ENCODE measurements at places on chromosomes 2 and 18. TPM values are rescaled to one million over a fixed set of nuclear protein-coding genes. Genes with fewer than 3 reads are reported as not detected.

UGT1A6 gene
- total RNA-seq, result not detected

GRCh38 chr2:9102861-9103662 is 99.6 kb upstream of the MBOAT2 start:
- no peaks in the 10 kb centered on the region for H3K36me3 ChIP-seq
- DNase-seq, result no peak
- no peak overlapping the region for H3K4me3 ChIP-seq
- no peaks in the 10 kb centered on the region for H3K27me3 ChIP-seq
- H3K4me1 ChIP-seq, result peaks cover 14% of the 10 kb centered on the region

DNA sequence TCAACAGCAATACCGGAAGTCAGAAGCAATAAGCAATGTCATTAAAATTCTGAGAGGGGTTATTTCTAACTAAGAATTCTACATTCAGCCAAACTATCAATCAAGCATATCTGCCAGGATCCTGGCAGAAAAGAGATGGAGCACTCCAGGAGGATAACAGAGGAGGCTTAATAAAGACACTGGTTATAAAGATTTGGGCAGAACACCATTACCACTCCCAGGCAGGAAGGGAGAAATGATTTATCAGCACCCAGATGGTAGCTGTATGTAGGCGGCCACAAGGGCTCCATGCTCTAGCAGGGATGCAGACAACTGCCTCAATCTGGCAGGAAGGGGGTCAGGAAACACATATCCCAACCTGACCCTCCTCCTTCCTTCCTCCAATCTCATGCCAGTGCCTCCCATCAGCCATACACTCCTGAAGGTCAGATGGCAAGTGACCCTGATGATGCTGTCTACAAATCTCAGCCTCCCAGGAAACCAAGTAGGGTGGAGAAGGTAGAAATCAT is 20.5 kb upstream of the TNFAIP6 start:
- H3K4me3 ChIP-seq, result no peak overlapping the region
- DNase-seq, result no peak
- H3K27me3 ChIP-seq, result no peaks in the 10 kb centered on the region
- H3K4me1 ChIP-seq, result peaks cover 13% of the 10 kb centered on the region

DNA sequence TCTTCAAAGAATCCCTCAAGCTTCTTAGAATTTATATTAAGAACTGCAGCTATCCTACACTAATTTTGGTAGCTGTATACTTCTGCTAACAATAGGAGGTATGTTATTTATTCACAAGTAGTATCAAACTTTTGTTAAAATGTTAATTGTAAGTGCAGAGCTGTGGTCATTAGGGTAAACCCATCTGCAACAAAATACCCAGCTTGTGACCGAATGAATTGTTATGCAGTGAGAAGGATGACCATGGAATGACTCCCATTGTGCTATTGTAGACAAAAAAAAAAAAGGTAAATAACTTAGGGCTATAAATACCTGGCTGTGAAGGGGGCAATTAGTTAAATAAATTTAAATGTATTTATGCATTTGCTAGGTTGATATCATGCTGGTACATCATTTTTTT is 186.1 kb downstream of the ADCYAP1 start:
- no peak for DNase-seq
- H3K4me3 ChIP-seq, result no peak overlapping the region

DNA sequence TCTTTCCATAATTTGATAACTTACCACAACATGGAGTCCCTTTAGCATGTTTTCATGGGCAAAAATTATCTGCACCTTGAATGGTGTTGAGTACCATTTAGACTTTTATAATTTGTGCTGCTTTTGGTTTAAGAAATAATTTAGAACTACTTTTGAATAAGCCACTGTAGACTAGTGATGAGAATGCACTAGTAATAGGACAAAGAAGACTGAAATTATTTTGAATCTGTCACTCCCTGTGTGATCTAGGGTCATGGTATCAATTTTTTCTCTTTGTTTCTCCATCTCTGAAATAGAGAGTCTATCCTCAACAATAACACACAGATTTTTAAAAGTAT is 37.7 kb downstream of the EFEMP1 start:
- peaks cover 52% of the 10 kb centered on the region for H3K4me1 ChIP-seq
- H3K27me3 ChIP-seq, result no peaks in the 10 kb centered on the region
- no peak overlapping the region for H3K4me3 ChIP-seq
- DNase-seq, result no peak

GRCh38 chr18:62897153-62897552 is 181.8 kb downstream of the PHLPP1 start:
- H3K27ac ChIP-seq, result peak overlapping the region; percentile 8
- no peaks in the 10 kb centered on the region for H3K27me3 ChIP-seq
- no peak overlapping the region for H3K4me3 ChIP-seq
- DNase-seq, result no peak
- H3K4me1 ChIP-seq, result peaks cover 24% of the 10 kb centered on the region

DNA sequence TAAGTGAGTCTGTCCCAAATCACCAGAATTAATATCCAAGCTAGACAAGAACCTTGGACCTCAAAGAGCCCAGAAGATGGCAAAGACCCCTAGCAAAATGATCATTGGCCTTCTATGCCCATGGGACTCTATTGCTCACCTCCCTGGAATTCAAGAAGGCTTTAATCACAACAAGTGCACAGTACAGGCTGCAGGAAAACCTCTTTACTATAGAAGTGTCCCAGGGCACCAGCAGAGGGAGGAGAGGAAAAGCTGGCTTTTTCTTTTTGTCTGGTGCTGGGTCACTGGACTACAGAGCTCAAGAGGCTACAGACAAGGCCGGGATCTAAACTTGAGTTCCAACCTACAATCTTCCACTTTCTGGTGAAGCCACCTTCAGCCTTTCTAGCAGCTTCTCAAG is 88.3 kb upstream of the PPP1CB start:
- no peaks in the 10 kb centered on the region for H3K27me3 ChIP-seq
- DNase-seq, result no peak
- no peak overlapping the region for H3K27ac ChIP-seq
- no peak overlapping the region for H3K4me3 ChIP-seq
- H3K36me3 ChIP-seq, result no peaks in the 10 kb centered on the region

ACADL gene
- not detected for total RNA-seq

DNA sequence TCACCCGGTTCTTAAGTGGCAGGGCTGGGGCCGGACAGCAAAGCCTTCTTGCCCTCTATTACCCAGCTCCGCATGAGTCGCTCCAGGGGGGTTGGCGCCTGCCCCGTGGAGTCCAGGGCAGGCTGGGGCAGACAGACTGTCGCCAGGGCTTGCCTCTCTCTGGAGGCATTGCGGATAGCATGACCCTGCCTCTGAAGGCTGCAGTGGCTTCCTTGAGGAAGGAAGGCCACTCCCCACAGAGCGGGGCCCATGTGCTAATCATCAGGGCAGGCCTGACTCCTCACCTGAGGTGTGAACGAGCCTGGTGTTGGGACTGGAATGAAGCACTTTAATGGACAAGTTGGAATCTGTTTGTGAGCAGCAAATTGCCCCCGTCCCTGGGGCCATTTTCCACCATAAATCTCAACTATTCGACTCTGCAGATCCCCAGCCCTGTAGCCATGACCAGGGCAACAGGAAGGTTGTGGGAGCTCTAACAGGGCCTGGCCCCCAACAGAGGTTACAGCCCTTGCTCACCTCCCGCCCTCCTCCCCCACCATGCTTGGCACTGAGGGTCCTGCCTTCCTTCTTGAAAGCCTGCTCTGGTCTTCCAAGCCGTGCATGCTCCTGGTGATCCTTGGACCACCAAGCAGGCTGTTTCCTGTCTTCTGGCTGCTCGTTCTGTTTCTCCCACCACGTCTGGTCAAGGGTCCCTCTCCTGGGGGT is 144.9 kb upstream of the HAAO start:
- H3K36me3 ChIP-seq, result no peaks in the 10 kb centered on the region
- H3K4me3 ChIP-seq, result no peak overlapping the region
- no peaks in the 10 kb centered on the region for H3K27me3 ChIP-seq
- DNase-seq, result peak; percentile 63

CDH7 gene
- total RNA-seq, result not detected

- H3K27me3 ChIP-seq, result peaks cover 50% of the 10 kb centered on the region
- DNase-seq, result no peak
- 0 out of 2 replicates have a peak, but pooled peaks cover 5% of the 10 kb centered on the region for H3K4me1 ChIP-seq
- no peaks in the 10 kb centered on the region for H3K36me3 ChIP-seq
- no peak overlapping the region for H3K4me3 ChIP-seq
Measured at GRCh38 chr18:34491719-34492118, 218.4 kb upstream of the DTNA start.

DNA sequence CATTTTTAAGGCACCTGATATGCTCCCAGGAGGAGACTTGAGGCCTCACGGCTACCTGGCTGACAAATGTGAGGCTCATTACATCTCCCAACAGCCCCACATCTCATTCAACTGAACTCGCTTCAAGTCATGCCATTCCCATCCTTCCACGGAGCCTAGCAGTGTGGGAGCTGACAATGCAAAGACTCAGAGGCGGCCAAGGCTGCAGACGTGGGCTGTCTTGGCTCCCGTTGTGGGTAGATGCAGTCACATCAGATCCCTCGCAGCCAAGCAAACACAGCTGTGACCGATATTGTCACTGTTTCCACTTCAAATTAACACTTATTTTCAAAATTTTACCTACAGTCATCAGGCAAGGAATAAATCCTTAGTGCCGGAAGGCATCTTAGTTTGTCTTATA is 64.0 kb upstream of the TRIB2 start:
- no peak overlapping the region for H3K4me3 ChIP-seq
- no peak overlapping the region for H3K27ac ChIP-seq
- no peaks in the 10 kb centered on the region for H3K27me3 ChIP-seq
- DNase-seq, result no peak

COLEC11 gene
- total RNA-seq, result not detected

GRCh38 chr2:219567131-219567530 is 4.2 kb downstream of the OBSL1 start:
- no peak overlapping the region for H3K4me3 ChIP-seq
- no peak for DNase-seq
- no peaks in the 10 kb centered on the region for H3K27me3 ChIP-seq
- H3K36me3 ChIP-seq, result peaks cover 44% of the 10 kb centered on the region
- H3K4me1 ChIP-seq, result peaks cover 18% of the 10 kb centered on the region
- no peak overlapping the region for H3K27ac ChIP-seq

DNA sequence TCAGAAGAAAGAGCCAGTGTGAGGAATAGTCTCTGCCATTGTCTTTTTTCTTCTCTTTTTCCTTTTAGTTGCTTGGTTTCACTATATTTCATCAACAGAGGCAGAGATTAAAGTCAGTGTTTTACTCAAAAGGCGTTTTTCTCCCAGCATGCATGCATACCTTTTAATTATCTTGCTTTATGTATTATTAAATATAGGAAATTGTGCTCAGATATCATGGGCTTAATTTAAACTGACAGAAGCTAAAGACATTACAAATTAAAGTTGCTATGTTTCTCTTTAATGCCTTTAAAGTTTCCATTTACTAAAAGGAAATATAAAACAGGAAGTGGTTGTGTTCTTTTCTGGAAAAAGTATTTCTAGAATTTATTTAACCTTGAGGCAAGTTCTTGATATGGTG is 223.3 kb upstream of the ATP5MC3 start:
- no peak for DNase-seq
- no peaks in the 10 kb centered on the region for H3K27me3 ChIP-seq
- H3K4me1 ChIP-seq, result no peaks in the 10 kb centered on the region

GRCh38 chr2:102050854-102051391 is 59.2 kb downstream of the IL1R2 start:
- DNase-seq, result no peak
- no peaks in the 10 kb centered on the region for H3K27me3 ChIP-seq

CNTNAP5 gene
- not detected for total RNA-seq

- no peak for DNase-seq
- peaks cover 19% of the 10 kb centered on the region for H3K4me1 ChIP-seq
- H3K36me3 ChIP-seq, result peaks cover 79% of the 10 kb centered on the region
- H3K4me3 ChIP-seq, result no peak overlapping the region
- no peaks in the 10 kb centered on the region for H3K27me3 ChIP-seq
Measured at GRCh38 chr18:3273042-3273441, 11.1 kb downstream of the MYL12B start.

UGT1A5 gene
- not detected for total RNA-seq

GRCh38 chr18:3323900-3324299 is 62.0 kb downstream of the MYL12B start:
- H3K4me3 ChIP-seq, result no peak overlapping the region
- no peaks in the 10 kb centered on the region for H3K27me3 ChIP-seq
- no peak for DNase-seq
- peaks cover 9% of the 10 kb centered on the region for H3K4me1 ChIP-seq
- H3K36me3 ChIP-seq, result no peaks in the 10 kb centered on the region

GRCh38 chr2:134727385-134727784 is 8.6 kb upstream of the TMEM163 start:
- H3K4me1 ChIP-seq, result no peaks in the 10 kb centered on the region
- H3K36me3 ChIP-seq, result no peaks in the 10 kb centered on the region
- DNase-seq, result no peak
- no peak overlapping the region for H3K27ac ChIP-seq
- no peak overlapping the region for H3K4me3 ChIP-seq

GYPC gene
- not detected for total RNA-seq

DNA sequence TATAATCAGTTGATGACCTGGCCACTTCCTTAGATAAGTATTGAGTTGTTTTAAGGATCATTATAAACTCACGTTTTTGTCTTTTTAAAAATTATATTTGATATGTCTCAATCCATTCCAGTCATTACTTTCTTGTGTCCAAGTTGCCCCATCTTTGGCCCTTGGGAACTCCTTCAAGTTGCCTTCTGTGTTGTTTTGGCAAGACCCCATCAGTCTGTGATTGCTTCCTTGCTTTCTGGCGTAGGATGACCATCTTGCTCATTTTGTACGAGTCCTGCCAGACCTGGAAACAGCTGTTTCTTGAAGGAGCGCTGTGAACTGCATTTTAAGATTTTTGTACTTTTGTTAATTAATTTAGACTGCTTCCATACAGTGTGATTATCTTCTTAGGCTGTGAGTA is 68.9 kb upstream of the ITM2C start:
- H3K4me3 ChIP-seq, result no peak overlapping the region
- H3K4me1 ChIP-seq, result peaks cover 46% of the 10 kb centered on the region
- peaks cover 72% of the 10 kb centered on the region for H3K36me3 ChIP-seq
- no peak for DNase-seq

DNA sequence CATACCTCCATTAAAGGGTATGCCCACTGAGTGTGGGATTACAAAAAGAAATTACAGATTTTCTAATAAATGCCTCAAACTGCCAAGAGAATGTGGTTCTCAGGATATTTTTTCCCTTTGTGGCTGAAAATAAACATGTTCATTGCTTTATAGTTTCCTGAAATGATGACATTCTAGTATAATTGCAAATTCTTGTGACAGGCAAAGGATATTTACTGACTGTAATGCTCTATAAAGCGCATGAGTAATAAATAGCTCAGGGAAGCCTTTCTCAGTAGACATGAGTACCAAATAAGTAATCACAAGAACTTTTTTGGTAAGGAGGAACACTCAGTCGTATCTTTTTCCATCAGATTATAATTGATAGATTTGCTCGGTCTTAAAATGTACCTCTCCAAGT is 72.3 kb downstream of the FTCDNL1 start:
- no peak overlapping the region for H3K27ac ChIP-seq
- H3K4me1 ChIP-seq, result no peaks in the 10 kb centered on the region
- no peaks in the 10 kb centered on the region for H3K27me3 ChIP-seq
- no peaks in the 10 kb centered on the region for H3K36me3 ChIP-seq
- no peak overlapping the region for H3K4me3 ChIP-seq

TMEM37 gene
- total RNA-seq, result not detected

- H3K36me3 ChIP-seq, result no peaks in the 10 kb centered on the region
- no peak overlapping the region for H3K4me3 ChIP-seq
- DNase-seq, result no peak
- no peaks in the 10 kb centered on the region for H3K27me3 ChIP-seq
- H3K4me1 ChIP-seq, result peaks cover 7% of the 10 kb centered on the region
- H3K27ac ChIP-seq, result no peak overlapping the region
Measured at GRCh38 chr2:173666171-173666888, 298.8 kb downstream of the SP3 start.
